Naive thymus-derived CD4-positive, alpha-beta T cell (primary cell): ENCODE measurements at places on chromosomes 16 and 17. TPM values are rescaled to one million over a fixed set of nuclear protein-coding genes. Genes with fewer than 3 reads are reported as not detected.
A peak's percentile ranks its signal among the peaks of the same experiment; 100 is the strongest.

PPP1R1B gene
- not detected for total RNA-seq

TSPAN10 gene
- total RNA-seq, result 1.3 TPM

NHERF2 gene
- total RNA-seq, result 3.8 TPM

- DNase-seq, result no peak
- no peak overlapping the region for H3K4me3 ChIP-seq
- H3K4me1 ChIP-seq, result peaks cover 8% of the 10 kb centered on the region
- H3K27ac ChIP-seq, result no peak overlapping the region
Observed at GRCh38 chr16:48617711-48618148, 7.8 kb upstream of the N4BP1 start.

DNA sequence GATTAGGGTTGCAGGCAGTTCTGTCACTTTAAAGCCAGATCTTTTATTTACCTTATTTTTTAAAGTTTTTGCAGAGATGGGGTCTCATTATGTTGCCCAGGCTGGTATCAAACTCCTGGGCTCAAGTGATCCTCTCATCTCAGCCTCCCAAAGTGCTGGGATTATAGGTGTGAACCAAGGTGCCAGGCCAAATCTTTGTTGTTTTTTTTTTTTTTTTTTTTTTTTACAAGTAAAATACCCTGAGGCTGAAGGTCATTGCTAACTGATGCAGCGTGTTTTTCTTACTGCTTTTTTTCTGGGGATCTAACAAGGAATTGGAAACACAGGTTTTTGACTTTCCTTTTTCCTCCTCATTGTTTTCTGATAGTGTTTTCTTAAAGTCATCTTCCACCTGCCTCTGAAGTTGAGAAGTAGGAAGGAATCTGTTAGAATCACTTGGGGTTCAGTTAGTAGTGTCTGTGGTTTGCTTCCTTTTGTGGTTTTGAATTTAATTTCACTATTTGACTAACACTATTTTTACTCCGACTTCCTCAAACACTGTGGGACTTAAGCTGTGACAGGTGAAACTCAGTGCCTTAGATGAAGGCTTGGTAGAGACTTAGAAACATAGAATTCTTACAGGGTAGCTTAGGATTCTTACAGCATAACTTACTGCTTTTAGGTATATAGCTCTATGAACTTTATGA is 22.2 kb downstream of the CLTC start:
- H3K27me3 ChIP-seq, result no peaks in the 10 kb centered on the region
- peak; percentile 45 for DNase-seq
- no peaks in the 10 kb centered on the region for H3K36me3 ChIP-seq
- H3K27ac ChIP-seq, result no peak overlapping the region

GRCh38 chr16:87108278-87108677 is 208.9 kb downstream of the C16orf95 start:
- H3K36me3 ChIP-seq, result no peaks in the 10 kb centered on the region
- H3K27me3 ChIP-seq, result no peaks in the 10 kb centered on the region

DNA sequence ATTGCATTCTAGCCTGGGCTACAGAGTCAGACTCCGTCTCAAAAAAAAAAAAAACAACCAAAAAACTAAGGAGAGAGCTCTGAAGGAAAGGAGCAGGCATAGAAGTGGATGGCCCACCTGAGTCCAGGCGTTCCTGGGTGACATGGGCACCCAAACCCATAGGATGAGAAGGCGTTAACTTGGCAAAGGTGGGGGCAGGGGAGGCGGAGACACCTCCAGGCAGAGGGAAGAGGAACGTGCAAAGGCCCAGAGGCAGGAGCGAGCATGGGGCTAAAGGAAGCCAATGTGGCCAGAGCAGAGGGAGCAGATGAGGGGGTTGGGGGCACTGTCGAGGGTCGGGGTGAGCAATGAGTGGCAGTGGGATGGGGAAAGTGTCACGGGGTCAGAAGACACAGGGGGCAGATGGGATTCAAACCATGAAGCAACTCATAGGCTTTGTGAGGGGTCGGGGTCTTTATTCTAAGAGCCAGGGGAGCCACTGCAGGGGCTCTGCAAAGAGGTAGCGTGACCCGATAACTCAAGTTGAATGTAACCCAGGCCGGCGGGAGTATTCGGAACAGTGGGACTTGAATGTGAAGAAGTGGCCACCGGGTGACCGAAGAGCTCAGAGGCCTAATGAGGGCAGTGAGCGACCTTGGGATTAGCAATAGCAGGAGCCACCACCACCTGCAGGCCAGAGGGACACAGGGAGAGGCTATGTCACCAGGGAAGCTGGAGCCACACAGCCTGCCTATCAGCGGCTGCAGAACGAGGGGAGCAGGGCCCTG is 11.8 kb downstream of the TTYH2 start:
- no peak overlapping the region for H3K4me3 ChIP-seq
- H3K27ac ChIP-seq, result no peak overlapping the region

- H3K36me3 ChIP-seq, result peaks cover 4% of the 10 kb centered on the region
- no peak overlapping the region for H3K27ac ChIP-seq
- no peak overlapping the region for H3K4me3 ChIP-seq
- no peaks in the 10 kb centered on the region for H3K27me3 ChIP-seq
Observed at GRCh38 chr17:50963139-50963538, 97.0 kb upstream of the TOB1 start.

- no peak for DNase-seq
- no peaks in the 10 kb centered on the region for H3K27me3 ChIP-seq
- H3K27ac ChIP-seq, result no peak overlapping the region
- no peaks in the 10 kb centered on the region for H3K36me3 ChIP-seq
- no peak overlapping the region for H3K4me3 ChIP-seq
Observed at GRCh38 chr16:4601036-4601863, 13.4 kb downstream of the UBALD1 start.

DNA sequence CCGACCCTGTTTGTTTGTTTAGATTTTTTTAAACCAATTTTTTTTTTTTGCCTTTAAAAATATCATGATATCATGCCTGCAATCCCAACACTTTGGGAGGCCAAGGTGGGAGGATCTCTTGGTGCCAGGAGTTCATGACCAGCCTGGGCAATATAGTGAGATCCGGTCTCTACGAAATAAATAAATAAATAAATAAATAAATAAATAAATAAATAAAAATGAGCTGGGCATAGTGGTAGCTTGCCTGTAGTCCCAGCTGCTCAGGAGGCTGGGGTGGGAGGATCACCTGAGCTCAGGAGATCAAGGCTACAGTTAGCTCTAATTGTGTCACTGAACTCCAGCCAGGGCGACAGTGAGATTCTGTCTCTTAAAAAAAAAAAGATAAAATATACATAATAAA is 8.1 kb upstream of the IGF2BP1 start:
- peaks cover 16% of the 10 kb centered on the region for H3K27me3 ChIP-seq
- no peaks in the 10 kb centered on the region for H3K36me3 ChIP-seq

DNA sequence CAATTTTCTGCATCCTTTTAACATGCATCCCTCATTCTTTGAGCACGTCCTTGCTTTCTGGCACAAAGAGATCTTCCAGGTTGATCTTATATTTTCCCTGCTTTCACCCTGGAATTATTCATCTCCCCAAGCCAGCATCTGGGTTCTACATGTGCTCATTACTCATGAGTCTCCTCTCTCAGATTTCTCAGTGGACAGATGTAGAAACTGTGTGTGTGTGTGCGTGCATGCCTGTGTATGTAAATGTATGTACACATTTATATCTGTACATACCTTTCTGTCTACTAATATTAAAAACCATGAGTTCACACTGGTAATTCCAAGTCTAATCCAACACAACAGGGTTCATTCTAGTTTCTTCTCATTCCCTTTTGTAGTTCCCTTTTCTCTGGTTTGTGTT is 41.9 kb upstream of the NSRP1 start:
- no peak overlapping the region for H3K4me3 ChIP-seq
- no peaks in the 10 kb centered on the region for H3K27me3 ChIP-seq
- no peak overlapping the region for H3K27ac ChIP-seq
- H3K4me1 ChIP-seq, result no peaks in the 10 kb centered on the region

GRCh38 chr17:3795390-3796102 is 5.4 kb downstream of the ITGAE start:
- peaks cover 30% of the 10 kb centered on the region for H3K4me1 ChIP-seq
- DNase-seq, result no peak
- no peak overlapping the region for H3K27ac ChIP-seq
- no peak overlapping the region for H3K4me3 ChIP-seq

DNA sequence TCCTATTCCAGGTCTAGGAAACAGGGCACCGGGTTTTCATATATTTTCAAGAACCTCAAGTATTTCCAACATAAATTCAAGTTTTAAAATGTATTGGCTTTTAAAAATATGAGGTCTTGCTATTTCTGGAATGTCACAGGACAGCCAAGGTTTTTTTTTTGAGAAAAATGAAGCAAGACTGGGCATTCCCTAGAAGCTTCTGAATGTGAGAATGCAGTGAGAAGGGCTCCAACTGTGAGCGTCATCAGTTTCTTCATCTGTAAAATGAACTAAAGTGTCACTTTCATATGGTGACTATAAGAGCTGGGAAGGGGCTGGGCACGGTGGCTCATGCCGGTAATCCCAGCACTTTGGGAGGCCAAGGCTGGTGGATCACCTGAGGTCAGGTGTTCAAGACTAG is 455.8 kb upstream of the MAF start:
- no peak for DNase-seq
- H3K4me3 ChIP-seq, result no peak overlapping the region
- no peaks in the 10 kb centered on the region for H3K4me1 ChIP-seq
- no peak overlapping the region for H3K27ac ChIP-seq

DNA sequence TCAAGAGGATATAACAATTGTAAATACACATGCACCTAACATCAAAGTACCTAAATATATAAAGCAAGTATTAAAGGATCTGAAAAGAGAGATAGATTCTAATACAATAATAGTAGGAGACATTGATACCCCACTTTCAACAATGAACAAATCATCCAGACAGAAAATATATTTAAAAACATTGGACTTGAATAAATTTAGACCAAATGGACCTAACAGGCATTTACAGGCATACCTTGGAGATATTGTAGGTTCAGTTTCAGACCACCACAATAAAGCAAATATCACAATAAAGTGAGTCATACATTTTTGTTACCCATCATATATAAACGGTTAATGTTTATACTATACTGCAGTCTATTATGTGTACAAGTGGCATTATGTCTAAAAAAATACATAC is 104.0 kb downstream of the BRIP1 start:
- H3K27me3 ChIP-seq, result no peaks in the 10 kb centered on the region
- no peak overlapping the region for H3K4me3 ChIP-seq
- H3K4me1 ChIP-seq, result no peaks in the 10 kb centered on the region
- DNase-seq, result no peak

- no peaks in the 10 kb centered on the region for H3K36me3 ChIP-seq
- no peak overlapping the region for H3K4me3 ChIP-seq
- H3K27ac ChIP-seq, result no peak overlapping the region
- DNase-seq, result no peak
- no peaks in the 10 kb centered on the region for H3K27me3 ChIP-seq
Observed at GRCh38 chr16:50522324-50522723, 25.9 kb upstream of the NKD1 start.

DNA sequence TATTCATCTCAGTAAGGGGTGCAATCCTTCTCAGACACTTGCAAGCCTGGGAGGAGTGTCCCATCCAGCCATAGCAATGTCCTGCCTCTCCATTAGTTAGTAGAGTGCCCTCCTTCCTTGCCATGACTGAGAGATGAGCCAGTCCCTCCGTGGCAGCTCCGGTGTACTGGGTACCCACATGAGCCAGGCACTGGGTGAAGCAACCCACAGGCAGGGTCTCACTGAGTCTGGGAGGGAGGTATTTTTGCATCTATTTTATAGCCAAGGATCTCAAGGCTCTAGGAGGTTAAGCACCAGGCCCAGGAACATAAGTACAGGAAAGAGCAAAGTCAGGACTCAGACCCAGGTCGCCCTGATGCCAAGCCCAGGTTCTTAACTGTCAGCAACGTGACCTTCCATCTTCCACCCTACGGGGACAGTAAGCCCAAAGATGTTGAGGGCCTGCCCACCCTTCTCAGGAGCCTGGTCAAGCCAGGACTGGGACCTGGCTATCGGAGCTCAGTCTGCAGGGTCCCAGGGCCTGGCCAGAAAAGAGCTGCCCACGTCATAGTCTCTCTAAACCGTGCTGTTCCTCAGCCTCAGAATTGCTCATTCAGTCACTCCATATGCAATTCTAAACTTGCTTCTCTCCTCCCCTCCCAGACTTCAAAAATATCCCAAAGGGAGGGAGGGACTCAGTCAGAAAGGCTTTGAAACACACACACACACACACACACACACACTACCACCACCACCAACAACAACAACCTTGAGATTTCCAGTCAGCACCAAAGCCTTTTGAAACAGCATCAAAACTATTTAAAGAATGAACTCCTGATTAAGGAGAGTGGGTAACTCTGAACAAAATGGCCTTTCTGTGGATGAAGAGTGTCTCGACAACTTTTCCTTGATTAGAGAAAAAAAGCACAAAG is 16.6 kb downstream of the NOS2 start:
- DNase-seq, result no peak
- H3K4me3 ChIP-seq, result no peak overlapping the region
- H3K27ac ChIP-seq, result no peak overlapping the region
- H3K4me1 ChIP-seq, result no peaks in the 10 kb centered on the region
- H3K27me3 ChIP-seq, result no peaks in the 10 kb centered on the region

GRCh38 chr16:59748531-59748930 is 1014.4 kb upstream of the GOT2 start:
- no peak for DNase-seq
- no peak overlapping the region for H3K27ac ChIP-seq
- H3K36me3 ChIP-seq, result no peaks in the 10 kb centered on the region

GRCh38 chr16:17129971-17130370 is 340.8 kb downstream of the XYLT1 start:
- H3K4me1 ChIP-seq, result peaks cover 6% of the 10 kb centered on the region
- no peaks in the 10 kb centered on the region for H3K27me3 ChIP-seq
- H3K27ac ChIP-seq, result no peak overlapping the region
- H3K36me3 ChIP-seq, result peaks cover 4% of the 10 kb centered on the region

- H3K4me1 ChIP-seq, result peaks cover 16% of the 10 kb centered on the region
- H3K27me3 ChIP-seq, result peaks cover 4% of the 10 kb centered on the region
Observed at GRCh38 chr17:39617446-39618245, 9.1 kb upstream of the PPP1R1B start.

DNA sequence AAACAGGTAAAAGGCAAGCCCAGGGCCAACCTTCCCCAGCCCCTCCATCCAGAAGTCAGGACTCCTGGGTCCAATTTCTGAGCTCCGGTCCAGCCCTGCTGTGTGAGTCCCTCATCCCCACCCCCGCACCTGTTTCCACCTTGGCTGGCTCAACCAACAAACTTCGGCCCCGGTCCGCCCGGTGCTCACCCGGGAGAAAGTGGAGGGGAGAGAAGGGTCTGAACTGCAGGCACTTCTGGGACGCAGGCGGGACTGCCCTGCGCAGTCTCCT is 541 bp downstream of the RHBDF2 start:
- H3K27ac ChIP-seq, result peak overlapping the region; percentile 73
- DNase-seq, result no peak
- H3K27me3 ChIP-seq, result no peaks in the 10 kb centered on the region
- no peaks in the 10 kb centered on the region for H3K36me3 ChIP-seq
- H3K4me3 ChIP-seq, result peak overlapping the region; percentile 62
- peaks cover 18% of the 10 kb centered on the region for H3K4me1 ChIP-seq
